ENCODE measurements at places on chromosomes 13 and 19.

DNA sequence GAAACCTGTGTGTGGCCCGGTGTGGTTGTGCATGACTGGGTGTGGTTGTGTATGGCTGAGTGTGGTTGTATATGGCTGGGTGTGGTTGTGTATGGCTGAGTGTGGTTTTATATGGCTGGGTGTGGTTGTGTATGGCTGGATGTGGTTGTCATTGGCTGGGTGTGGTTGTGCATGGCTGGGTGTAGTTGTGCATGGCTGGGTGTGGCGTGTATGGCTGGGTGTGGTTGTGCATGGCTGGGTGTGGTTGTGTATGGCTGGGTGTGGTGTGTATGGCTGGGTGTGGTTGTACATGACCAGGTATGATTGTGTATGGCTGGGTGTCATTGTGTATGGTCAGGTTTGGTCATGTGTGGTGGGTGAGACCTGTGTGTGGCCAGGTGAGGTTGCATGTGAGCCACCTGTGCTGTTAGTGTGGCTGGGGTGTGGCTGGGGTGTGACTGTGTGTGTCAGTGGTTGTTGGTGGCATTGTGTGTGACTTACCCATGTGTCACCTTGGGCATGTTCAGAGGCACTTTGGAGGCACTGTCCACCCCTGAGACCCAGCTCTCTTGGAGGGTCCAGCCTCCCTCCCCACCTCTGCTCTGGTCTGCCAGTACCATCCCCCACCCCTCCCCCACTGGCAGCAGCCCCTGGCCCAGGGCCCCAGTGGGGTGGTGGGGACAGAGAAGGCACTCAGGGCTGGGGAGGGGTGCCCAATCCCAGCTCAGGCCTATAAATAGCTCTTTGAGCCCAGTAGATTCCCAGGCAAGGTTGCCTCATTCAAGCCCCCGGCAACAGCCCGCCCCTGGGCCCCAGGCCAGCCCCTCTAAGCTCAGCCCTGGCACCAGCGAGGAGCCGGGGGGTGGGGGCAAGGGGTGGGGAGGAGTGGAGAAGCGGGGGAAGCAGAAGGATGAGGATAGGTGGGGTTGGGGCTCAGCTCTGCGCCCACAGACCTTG is 3.9 kb upstream of the NCAN start:
- H3K36me3 ChIP-seq = no peaks in the 10 kb centered on the region
- H3K4me3 ChIP-seq = no peak overlapping the region
- no peaks in the 10 kb centered on the region for H3K4me1 ChIP-seq
- H3K27me3 ChIP-seq = peaks cover 5% of the 10 kb centered on the region
- no peak overlapping the region for H3K27ac ChIP-seq
- no peak for DNase-seq

GRCh38 chr13:111346101-111346680 is 25.7 kb downstream of the TEX29 start:
- H3K4me3 ChIP-seq = no peak overlapping the region
- H3K36me3 ChIP-seq = no peaks in the 10 kb centered on the region
- DNase-seq = no peak
- no peaks in the 10 kb centered on the region for H3K27me3 ChIP-seq
- no peaks in the 10 kb centered on the region for H3K4me1 ChIP-seq
- no peak overlapping the region for H3K27ac ChIP-seq

- no peaks in the 10 kb centered on the region for H3K36me3 ChIP-seq
- H3K27me3 ChIP-seq = no peaks in the 10 kb centered on the region
- no peak overlapping the region for H3K27ac ChIP-seq
Observed at GRCh38 chr13:77946522-77946921, 27.9 kb upstream of the EDNRB start.

- no peaks in the 10 kb centered on the region for H3K27me3 ChIP-seq
- H3K4me3 ChIP-seq = peak overlapping the region; percentile 41
- H3K4me1 ChIP-seq = peaks cover 4% of the 10 kb centered on the region
- no peaks in the 10 kb centered on the region for H3K36me3 ChIP-seq
- H3K27ac ChIP-seq = no peak overlapping the region
Observed at GRCh38 chr13:45242070-45242469, 41.2 kb upstream of the KCTD4 start.

GRCh38 chr19:43606569-43607229 is 5.2 kb upstream of the SRRM5 start:
- H3K4me1 ChIP-seq = no peaks in the 10 kb centered on the region
- H3K27me3 ChIP-seq = no peaks in the 10 kb centered on the region
- H3K36me3 ChIP-seq = peaks cover 7% of the 10 kb centered on the region
- no peak for DNase-seq
- H3K4me3 ChIP-seq = no peak overlapping the region
- H3K27ac ChIP-seq = no peak overlapping the region

DNA sequence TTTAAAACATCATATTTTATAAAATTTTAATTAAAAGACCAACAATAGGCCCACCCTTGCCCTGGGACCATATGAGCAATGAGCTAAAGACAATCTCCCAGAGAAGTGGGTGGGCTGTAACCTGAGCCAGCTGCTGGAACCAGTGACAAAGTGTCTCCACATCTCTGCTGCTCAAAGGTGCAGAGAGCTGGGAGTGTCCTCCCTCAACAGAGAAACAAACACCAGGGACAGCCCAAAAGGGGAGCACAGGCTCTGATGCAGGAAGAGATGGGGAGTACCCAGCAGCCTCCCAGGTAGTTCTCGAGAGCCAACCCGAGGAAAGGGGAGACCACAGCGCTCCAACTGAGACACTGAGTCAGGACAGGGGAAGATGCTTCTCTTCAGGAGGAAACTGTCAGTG is 39.1 kb downstream of the DOCK9 start:
- DNase-seq = no peak
- no peaks in the 10 kb centered on the region for H3K36me3 ChIP-seq
- H3K27ac ChIP-seq = no peak overlapping the region
- H3K4me3 ChIP-seq = no peak overlapping the region

- no peaks in the 10 kb centered on the region for H3K36me3 ChIP-seq
- H3K4me3 ChIP-seq = no peak overlapping the region
- peaks cover 15% of the 10 kb centered on the region for H3K4me1 ChIP-seq
Observed at GRCh38 chr13:99986741-99987140, 5.2 kb downstream of the ZIC2 start.

DNA sequence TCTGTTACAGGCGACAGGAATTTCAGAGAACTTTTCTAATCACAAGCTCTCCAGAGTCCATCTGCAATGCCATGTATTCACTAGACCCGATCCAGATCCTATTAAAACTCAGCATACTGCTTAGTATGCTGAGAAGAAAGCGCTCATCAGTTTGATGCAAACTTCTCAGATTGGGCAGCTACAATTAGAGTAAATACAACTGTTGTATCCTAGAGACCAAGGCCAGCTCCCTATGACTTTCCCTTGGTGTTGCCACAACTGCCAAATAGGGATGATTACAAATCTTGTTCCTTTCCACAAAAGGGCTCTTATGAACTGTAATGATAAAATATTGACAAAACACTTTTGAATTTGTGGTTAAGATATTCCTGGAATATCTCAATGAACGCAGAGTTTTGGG is 191.2 kb downstream of the SPRY2 start:
- peaks cover 7% of the 10 kb centered on the region for H3K4me1 ChIP-seq
- no peaks in the 10 kb centered on the region for H3K36me3 ChIP-seq
- no peaks in the 10 kb centered on the region for H3K27me3 ChIP-seq

DNA sequence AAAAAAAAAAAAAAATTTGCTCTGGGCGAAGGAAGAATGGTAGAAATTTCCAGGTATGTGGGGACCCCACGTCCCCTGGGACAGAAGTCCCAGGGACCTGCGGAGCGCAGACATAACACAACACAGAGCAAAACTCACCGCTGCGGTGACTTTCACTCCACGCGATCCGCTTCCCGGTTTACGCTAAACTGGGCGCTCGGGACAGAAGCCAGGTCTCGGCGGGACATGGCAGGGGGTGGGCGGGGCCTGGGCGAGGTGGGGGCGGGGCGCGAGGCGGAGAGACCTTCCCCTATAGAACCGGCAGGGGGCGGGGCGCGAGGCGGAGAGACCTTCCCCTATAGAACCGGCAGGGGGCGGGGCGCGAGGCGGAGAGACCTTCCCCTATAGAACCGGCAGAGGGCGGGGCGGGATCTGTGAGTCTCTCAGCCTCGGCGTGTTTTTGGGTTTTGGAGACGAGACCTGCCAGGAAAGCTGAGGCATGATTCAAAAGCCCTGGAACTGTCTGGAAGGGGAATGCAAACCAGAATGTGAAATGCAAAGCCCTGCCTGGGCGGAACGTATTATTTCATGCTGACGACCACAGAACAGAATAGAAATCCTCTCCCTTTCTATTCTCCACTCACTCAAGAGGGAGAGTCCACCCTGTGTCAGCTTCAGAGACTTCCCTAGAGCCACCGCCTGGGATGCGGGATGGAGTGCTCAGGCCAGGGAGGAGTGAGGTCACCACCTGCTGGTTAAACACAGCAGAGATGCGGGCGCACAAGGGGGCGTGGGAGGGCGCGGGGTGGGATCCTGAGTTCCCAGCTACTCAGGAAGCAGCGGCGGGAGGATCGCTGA is 20.2 kb upstream of the ERVV-1 start:
- H3K27ac ChIP-seq = peak overlapping the region; percentile 53
- H3K4me1 ChIP-seq = peaks cover 7% of the 10 kb centered on the region

- no peak for DNase-seq
- no peak overlapping the region for H3K4me3 ChIP-seq
- peaks cover 9% of the 10 kb centered on the region for H3K4me1 ChIP-seq
Observed at GRCh38 chr19:40414542-40415535, 1.7 kb upstream of the PRX start.

GRCh38 chr19:39385629-39386411 is 5.1 kb downstream of the PAF1 start:
- no peak for DNase-seq
- H3K4me1 ChIP-seq = peaks cover 7% of the 10 kb centered on the region
- no peak overlapping the region for H3K27ac ChIP-seq
- H3K4me3 ChIP-seq = no peak overlapping the region
- H3K36me3 ChIP-seq = peaks cover 59% of the 10 kb centered on the region
- no peaks in the 10 kb centered on the region for H3K27me3 ChIP-seq

DNA sequence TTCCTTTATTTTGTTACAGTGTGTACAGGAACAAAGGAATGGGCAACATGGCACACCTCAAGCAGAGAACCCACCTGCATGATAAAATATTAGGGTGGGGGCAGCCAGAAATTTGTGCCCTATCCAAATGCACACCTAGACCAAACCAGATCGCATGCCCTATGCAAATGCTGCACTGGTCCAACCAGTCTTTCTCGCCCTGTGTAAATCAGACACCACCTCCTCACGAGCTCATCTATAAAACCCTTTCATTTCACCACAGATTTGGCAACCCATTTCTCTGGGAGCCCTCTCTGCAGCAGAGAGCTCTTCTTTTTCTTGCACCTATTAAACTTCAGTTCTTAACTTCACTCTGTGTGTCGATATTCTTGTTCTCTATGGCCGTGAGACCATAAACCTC is 1559.2 kb downstream of the SLITRK1 start:
- no peak overlapping the region for H3K4me3 ChIP-seq
- H3K27me3 ChIP-seq = no peaks in the 10 kb centered on the region
- no peaks in the 10 kb centered on the region for H3K36me3 ChIP-seq
- no peak overlapping the region for H3K27ac ChIP-seq
- no peak for DNase-seq

- DNase-seq = peak; percentile 82
- peak within 1 kb of the TSS; percentile 96 for H3K4me3 ChIP-seq
- H3K4me1 ChIP-seq = peaks cover 28% of the 10 kb centered on the region
Observed at GRCh38 chr19:7919610-7920518, at the start of gene SNAPC2. SNAPC2 (plus strand) TSS chr19:7920338; CDS start chr19:7920367, 29 bp downstream.

DNA sequence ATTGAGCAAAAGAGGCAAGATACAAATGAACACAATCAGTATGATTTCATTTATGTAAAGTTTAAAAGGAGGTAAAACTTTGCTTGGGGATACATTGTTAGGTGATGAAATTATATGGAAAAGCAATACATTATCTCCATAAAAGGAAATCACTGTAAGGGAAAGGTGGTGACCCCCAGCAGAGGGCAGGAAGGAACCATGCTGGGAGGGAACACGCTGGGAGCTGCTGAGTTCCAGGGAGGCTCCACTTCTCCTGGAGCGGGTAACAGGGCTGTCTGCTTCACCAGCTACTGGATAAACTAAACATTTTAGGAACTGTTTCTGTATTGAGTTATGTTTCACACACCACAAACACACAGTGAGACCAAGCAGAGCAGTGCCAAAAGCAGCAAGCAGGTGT is 91.2 kb downstream of the KATNAL1 start:
- H3K27ac ChIP-seq = no peak overlapping the region
- no peak for DNase-seq
- H3K4me3 ChIP-seq = no peak overlapping the region
- no peaks in the 10 kb centered on the region for H3K4me1 ChIP-seq
- no peaks in the 10 kb centered on the region for H3K36me3 ChIP-seq
- no peaks in the 10 kb centered on the region for H3K27me3 ChIP-seq

GRCh38 chr19:49985871-49986270 is 24.9 kb upstream of the SIGLEC11 start:
- H3K27me3 ChIP-seq = no peaks in the 10 kb centered on the region
- H3K27ac ChIP-seq = no peak overlapping the region
- H3K4me3 ChIP-seq = no peak overlapping the region
- no peak for DNase-seq
- H3K4me1 ChIP-seq = no peaks in the 10 kb centered on the region

GRCh38 chr19:31515931-31516330 is 166.7 kb upstream of the TSHZ3 start:
- H3K27ac ChIP-seq = no peak overlapping the region
- no peak overlapping the region for H3K4me3 ChIP-seq
- no peaks in the 10 kb centered on the region for H3K27me3 ChIP-seq
- H3K36me3 ChIP-seq = no peaks in the 10 kb centered on the region

- H3K36me3 ChIP-seq = no peaks in the 10 kb centered on the region
- H3K27ac ChIP-seq = no peak within 1 kb of the TSS
- peak within 1 kb of the TSS; percentile 9 for H3K4me3 ChIP-seq
- H3K4me1 ChIP-seq = no peaks in the 10 kb centered on the region
- peaks cover 6% of the 10 kb centered on the region for H3K27me3 ChIP-seq
- no peak for DNase-seq
Observed at GRCh38 chr19:7595466-7596133, at the start of gene CAMSAP3. CAMSAP3 (plus strand) TSS chr19:7595863; CDS start chr19:7596003, 140 bp downstream.

DNA sequence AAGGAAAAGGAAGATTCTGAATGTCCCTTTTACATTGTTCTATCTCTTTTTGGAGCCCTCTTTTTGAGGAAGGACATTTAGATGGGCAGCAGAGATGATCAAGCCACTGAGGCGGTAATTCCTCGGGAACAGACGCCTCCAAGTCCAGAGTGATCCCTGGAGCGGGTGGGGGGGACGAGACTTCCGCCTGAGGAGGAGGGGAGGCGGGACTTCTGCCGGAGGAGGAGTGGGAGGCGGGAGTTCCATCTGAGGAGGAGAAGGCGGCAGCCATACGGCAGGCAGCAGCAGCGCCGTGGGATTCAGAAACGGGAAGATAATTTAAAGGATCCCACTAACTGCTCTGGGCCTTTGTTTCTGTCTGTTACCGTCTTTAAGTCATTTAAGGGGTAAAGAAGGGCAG is 37.6 kb upstream of the CD177 start:
- no peaks in the 10 kb centered on the region for H3K4me1 ChIP-seq
- H3K27ac ChIP-seq = no peak overlapping the region
- DNase-seq = no peak
- H3K36me3 ChIP-seq = no peaks in the 10 kb centered on the region
- no peak overlapping the region for H3K4me3 ChIP-seq
- H3K27me3 ChIP-seq = no peaks in the 10 kb centered on the region

GRCh38 chr19:6707658-6708018 is 12.8 kb downstream of the C3 start:
- no peak overlapping the region for H3K4me3 ChIP-seq
- no peaks in the 10 kb centered on the region for H3K27me3 ChIP-seq
- H3K36me3 ChIP-seq = no peaks in the 10 kb centered on the region
- no peak overlapping the region for H3K27ac ChIP-seq

Data from thoracic aorta (tissue), 2 donors.